ENCODE measurements at places on chromosomes 13 and 19.

DNA sequence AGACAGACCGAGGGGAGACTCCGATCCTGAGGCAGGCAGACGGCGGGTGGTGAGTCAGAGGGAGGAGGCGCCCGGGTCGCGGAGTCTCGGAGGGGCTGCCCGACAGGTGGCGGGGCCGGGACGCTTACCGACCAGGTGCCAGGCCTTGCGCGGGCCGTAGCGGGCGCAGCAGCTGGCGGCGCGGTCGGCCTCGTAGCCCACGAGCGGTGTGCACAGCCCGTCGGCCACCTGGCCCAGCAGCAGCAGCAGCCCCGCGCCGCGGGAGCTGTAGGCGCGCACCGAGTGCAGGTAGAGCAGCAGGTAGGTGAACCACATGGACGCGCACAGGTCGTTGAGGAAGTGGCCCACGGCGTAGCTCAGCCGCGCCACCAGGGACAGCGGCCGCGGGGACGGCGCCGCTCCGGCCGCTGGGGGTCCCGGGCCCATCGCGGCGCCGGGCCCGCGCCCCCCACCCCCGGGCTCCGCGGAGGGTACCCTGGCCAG lies 367 bp downstream of the MFSD12 start:
- no peak for DNase-seq

DNA sequence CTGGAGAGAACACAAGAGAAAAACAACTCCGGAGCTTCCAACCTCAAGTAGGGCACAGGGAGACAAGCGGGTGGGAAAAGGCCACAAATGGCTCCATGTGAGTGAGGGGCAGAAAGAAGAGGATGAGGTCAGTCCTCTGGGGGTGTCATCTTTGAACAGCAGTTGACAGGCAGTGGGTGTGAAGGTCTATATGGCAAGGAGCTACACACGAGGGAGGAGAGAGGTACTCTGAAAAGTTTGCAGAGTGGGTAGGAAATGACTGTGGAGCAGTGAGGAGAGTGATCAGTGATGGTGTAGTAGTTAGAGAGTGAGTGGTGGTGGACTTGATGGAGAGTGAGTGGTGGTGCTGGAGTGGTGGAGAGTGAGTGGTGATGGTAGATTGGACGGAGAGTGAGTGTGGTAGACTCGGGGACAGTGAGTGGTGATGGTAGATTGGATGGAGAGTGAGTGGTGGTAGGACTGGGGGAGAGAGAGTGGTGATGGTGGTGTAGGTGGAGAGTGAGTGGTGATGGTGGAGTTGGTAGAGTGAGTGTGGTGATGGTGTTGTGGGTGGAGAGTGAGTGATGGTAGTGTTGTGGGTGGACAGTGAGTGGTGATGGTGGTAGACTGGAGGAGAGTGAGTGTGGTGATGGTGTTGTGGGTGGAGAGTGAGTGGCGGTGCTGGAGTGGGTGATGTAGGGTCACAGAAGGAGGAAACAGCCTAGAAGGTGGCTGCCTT lies 4.0 kb downstream of the TFDP1 start:
- no peak for DNase-seq

DNA sequence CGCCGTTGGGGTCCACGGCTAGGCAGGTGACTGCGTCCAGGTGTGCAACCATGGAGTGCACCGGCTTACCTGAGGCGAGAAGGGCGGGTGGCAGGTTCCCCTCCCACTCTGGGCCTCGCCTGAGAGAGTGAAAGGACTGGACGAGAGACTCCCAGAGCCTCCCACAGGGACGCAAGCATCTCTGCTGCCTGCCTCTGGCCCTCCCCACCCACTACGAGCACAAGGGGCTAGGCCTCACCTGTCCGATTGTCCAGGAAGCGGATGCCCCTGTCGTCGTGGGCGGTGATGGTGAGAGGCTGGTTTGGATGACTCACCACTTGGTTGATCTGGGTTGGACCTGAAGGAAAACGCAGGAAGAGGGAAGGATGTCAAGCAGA lies 5.1 kb upstream of the PRKD2 start:
- DNase-seq, result no peak

- peak; percentile 34 for DNase-seq
Observed at GRCh38 chr13:44305917-44306370, 67.7 kb upstream of the SERP2 start.

DNA sequence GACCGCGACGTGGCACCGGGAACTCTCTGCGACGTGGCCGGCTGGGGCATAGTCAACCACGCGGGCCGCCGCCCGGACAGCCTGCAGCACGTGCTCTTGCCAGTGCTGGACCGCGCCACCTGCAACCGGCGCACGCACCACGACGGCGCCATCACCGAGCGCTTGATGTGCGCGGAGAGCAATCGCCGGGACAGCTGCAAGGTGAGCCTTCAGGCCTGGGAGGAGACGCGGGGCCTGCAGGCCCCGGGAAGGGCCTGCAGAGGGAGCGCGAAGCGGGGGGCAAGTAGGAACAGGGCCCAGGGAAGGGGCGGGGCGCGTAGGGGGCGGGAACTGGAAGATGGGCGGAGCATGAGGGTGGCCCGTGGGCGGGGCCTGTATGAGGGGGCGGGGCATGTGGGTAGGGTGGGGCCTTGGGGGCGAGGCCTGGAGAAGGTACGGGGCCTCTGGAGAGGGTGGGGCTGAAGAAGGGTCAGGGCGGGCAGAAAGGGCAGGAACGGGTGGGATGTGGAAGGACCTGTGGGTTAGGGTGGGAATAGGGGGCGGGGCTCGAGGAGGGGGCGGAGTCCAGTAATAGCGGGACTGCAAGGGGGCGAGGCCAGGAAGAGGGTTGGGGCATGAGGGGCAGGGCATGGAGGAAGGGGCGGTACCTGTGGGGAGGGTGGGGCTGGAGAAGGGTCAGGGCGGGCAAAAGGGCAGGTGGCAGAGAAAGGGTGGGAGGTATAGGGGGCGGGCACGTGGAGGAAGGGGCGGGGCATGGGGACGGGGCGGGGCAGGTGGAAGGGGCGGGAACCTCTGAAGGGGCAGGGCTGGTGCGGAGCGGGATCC lies 2.5 kb downstream of the CFD start:
- no peak for DNase-seq

DNA sequence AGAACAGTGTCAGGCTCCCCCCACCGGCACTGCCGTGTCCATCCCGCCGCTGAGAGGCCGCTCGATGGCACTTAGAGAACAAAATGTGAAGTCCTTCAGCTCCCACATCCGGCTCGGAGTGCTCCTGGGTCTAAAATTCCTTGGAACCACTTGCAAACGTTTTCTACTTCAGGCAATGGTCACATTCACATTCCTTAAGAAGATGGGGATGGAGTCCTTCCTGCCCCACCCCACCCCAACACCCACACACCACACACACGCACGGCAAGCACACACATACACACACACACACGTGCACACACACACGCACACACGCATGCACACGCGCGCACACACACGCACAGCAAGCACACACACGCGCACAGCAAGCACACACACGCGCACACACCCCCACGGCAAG lies 83.4 kb downstream of the SOX1 start:
- no peak for DNase-seq

GRCh38 chr13:23667750-23668149 lies 97.5 kb downstream of the TNFRSF19 start:
- DNase-seq, result no peak

DNA sequence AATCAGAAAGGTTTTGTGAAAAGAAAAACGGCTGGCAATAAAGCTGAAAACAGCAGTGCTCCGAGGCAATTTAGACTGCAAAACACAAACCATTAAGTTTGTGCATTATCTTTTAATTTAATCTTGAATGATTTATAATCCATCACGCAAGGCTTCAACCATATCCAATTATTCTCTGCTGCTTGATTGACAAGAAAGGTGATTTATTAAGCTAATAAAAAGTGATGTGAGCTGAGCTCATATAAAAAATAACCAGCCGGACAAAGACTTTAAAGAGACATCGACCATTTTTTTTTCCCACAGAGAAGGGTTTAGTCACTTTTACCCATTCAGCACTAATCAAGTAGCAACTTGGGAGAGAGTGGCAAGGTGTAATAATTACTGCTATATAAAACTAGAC lies 33.6 kb downstream of the TSHZ3 start:
- DNase-seq, result no peak

DNA sequence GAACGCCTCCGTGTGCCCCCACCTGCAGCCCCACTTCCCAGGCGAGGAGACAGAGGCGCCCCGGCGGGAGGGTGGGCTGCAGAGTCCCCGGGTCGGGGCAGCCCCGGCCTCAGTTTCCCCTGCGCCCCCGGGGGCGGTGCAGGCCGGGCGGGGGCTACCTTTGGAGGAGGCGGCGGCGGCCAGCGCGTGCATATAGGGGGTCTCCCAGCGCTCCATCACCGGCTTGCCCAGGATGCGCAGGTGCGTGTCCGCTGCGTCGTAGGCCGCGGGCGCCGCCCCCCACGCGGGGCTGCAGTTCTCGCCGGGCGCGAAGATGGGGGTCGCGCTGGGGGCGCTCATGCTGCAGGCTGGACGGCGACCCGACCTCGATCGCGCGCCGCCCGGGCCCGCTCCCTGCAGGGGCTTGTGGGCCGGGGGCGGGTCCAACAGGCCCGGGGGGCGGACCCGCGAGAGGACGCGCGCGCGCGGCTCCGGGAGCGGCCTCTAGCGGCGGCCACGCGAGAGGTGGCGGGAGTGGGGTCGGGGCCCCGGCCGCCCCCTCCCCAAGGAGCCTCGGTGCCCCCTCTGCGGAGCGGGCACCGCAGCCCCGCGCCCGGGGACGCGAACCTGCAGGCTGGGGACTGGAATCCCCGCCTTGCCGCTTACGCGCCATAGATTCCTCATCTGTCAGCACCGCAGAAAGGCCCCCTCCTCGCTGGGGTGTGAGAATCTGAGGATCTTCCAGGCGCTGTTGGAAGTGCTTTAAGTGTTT lies at the start of gene GAMT:
TSS of gene GAMT (minus strand) at position 405 of the 751 bp plus-strand sequence. CDS start at position 339, 66 bp downstream.
- DNase-seq, result no peak

- DNase-seq, result no peak
Observed at GRCh38 chr19:48419158-48419920, 25.9 kb downstream of the GRIN2D start.

- no peak for DNase-seq
Observed at GRCh38 chr19:33390101-33390907, 16.8 kb downstream of the CEBPG start.

- DNase-seq, result peak; percentile 35
Observed at GRCh38 chr19:45779231-45780145, 2.8 kb downstream of the DMPK start.

GRCh38 chr19:50711196-50711595 lies 8.4 kb downstream of the SHANK1 start:
- DNase-seq, result no peak

DNA sequence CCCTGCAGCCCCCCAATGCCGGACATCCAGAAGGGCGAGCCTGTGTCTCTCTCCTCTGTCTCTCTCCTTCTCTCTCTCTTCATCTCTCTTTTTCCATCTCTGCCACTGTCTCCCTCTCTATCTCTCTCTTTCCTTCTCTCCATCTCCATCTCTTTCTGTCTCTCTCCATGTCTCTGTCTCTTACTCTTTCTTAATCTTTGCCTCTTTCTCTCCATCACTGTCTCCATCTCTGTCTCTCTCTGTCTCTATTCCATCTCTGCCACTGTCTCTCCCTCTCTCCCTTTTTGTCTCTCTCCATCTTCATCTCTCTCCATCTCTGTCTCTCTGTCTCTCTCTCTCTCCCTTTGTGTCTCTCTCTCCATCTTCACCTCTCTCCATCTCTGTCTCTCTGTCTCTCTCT lies 25.7 kb upstream of the TCF3 start:
- no peak for DNase-seq

DNA sequence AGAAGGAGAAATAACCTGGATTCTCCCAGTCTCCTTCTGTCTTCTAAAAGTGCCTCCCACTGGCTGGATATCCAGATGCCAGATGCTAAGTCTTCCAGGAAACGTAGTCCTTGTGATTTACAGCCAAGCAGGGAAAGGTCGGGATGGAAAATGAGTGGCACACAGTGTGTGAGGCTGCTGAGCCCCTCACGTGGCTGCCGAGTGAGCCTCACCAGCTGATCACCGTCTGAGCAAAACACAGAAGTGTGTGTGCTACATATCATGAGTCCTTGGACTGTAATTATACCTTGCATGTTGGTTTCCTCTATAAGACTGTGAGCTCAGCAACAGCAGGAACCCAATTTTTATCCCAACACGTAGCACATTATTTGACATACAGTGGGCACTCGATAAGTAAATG lies 15.1 kb downstream of the LHFPL6 start:
- no peak for DNase-seq

DNA sequence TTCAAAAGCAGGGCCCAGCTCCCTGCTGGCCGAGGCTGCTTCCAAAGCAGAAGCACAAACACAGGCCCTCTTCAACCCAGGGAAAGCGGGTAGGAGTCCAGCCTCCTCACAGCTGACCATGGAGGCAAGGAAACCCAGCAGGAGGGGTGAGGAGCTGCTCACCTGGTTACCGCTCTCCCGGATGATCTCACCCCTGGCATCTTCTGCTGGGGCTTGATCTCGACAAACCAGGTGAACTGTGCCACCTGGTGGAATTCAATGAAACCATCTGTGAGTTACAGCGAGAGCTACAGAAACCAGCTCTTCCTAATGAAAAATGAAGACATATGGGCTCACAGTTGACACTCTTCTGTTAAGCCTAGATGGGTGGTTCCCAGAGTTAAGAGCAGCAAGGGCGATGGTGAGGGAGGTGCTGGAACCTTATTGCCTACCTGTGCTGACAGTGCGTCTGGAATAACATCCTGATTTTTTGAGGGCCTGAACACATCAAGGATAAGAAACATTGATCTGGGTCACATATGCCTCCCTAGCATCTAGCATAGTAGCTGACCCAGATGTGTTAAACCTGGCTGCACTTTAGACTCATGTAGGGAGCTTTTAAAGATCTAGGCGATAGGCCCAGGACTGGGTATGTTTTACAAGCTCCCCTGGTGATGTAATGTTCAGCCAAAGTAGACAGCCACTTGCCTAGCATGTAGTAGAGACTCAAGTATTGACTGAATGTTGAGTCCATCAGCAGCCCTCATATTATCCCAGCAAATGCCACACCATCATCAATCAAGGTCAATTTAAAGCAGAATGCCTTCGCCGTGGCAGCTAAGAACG lies 6.1 kb downstream of the DHRS12 start:
- DNase-seq, result peak; percentile 56

DNA sequence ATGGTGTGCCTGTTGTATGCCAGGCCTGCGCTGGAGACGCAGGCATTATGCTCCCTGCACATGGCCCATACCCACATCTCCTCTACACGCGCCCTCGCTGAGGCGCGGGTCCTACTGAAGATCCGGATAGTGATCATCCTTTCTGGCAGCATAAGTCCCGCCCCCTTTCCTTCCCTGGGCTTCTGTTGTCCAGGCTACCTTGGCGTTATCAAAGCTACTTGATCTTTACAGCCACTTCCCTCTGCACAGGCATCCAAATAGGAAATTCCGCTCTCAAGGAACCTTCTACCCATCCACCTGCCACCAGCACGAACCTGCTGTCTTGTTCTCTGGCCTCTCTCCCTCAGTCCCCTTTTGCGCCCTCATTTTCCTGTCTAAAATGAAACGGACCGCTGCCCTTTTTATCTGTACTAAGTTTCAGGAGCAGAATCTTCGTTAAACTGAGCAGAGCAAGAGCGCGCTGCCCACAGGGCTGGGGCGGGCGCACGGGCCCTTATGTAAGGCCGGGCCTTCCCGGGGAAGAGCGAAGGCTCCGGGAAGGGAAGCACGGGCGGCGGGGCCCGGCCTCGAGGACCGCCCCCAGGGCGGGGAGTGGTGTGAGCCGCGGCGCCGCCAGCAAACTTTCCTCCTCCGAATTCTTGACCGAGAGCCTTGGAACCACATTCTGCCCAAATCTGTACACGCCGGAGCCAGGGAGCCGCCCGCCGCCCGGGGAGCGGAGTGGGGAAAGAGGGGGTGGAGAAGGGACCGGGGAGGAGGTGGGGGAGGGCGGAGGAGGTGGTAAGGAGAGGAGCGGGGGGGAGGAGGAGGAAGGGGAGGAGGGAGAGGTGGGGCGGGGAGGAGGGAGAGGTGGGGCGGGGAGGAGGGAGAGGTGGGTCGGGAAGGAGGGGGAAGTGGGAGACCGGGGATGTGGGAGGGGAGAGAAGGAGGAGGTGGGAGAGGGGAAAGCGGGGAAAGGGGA lies 920 bp upstream of the UBE2L5 start:
- no peak for DNase-seq

GRCh38 chr19:50639121-50640112 lies at the start of gene SYT3:
Gene SYT3, minus strand, starts transcription at chr19:50639881. Its CDS starts 2,470 bp downstream, at chr19:50637411.
- no peak for DNase-seq

Measured in NCI-H2081 treated with DMSO at 0.1 percent for 48 hours (cell line).